ENCODE measurements at places on chromosomes 12 and 14. TPM values are rescaled to one million over a fixed set of nuclear protein-coding genes. Genes with fewer than 3 reads are reported as not detected.

ABCC9 gene
- not detected for total RNA-seq

IGF1 gene
- total RNA-seq, result 1.4 TPM

KRT7 gene
- 0.36 TPM for total RNA-seq

PTGER2 gene
- 1.2 TPM for total RNA-seq

RTN1 gene
- total RNA-seq, result not detected

FSCB gene
- total RNA-seq, result not detected

PDE6H gene
- total RNA-seq, result not detected

CNTN1 gene
- not detected for total RNA-seq

TAS2R7 gene
- not detected for total RNA-seq

CLEC1B gene
- total RNA-seq, result not detected

ARID2 gene
- 25.7 TPM for total RNA-seq

SIX6 gene
- total RNA-seq, result not detected

TMEM229B gene
- 0.93 TPM for total RNA-seq

PTPN6 gene
- 609 TPM for total RNA-seq

PLEKHD1 gene
- 0.05 TPM for total RNA-seq

RIPK3 gene
- total RNA-seq, result 11.1 TPM

KRT73 gene
- 4.9 TPM for total RNA-seq

FGF23 gene
- total RNA-seq, result not detected

TAMALIN gene
- 32.9 TPM for total RNA-seq

PIWIL1 gene
- not detected for total RNA-seq

NABP2 gene
- total RNA-seq, result 90.5 TPM

CLEC2A gene
- not detected for total RNA-seq

RHOF gene
- total RNA-seq, result 95.3 TPM

BEST3 gene
- not detected for total RNA-seq

KLHL33 gene
- 0.04 TPM for total RNA-seq

OASL gene
- 16.3 TPM for total RNA-seq

DAAM1 gene
- total RNA-seq, result 13.9 TPM

RSRC2 gene
- total RNA-seq, result 135 TPM

RPS6KA5 gene
- 17.7 TPM for total RNA-seq

GLIPR1L1 gene
- total RNA-seq, result not detected

METTL25 gene
- total RNA-seq, result 9.3 TPM

FOXG1 gene
- not detected for total RNA-seq

ZNF891 gene
- 1.8 TPM for total RNA-seq

HAL gene
- total RNA-seq, result 1.2 TPM
